ENCODE measurements at places on chromosomes 11 and 22.

DNA sequence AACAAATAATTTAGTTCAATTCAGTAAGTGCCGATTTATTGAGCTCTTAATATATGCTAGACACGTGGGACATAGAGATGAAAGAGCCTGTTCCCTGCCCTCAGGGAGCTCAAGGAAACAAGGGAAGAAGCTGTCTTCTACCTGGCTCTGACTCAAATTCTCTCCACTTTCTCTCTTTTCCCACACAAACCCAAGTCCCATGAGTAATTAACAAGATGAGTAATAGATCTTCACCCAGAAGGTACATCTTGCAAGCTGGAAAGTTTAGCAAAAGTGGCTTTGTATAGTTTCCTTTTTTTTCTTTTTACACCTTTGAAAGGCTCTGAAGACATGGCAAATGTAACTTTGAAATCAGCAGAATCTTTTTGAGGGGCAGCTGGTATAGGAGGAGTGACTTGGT lies 48.2 kb upstream of the CHST1 start:
- DNase-seq: no peak

GRCh38 chr11:71249301-71249700 lies 3.1 kb downstream of the SHANK2 start:
- DNase-seq: no peak

DNA sequence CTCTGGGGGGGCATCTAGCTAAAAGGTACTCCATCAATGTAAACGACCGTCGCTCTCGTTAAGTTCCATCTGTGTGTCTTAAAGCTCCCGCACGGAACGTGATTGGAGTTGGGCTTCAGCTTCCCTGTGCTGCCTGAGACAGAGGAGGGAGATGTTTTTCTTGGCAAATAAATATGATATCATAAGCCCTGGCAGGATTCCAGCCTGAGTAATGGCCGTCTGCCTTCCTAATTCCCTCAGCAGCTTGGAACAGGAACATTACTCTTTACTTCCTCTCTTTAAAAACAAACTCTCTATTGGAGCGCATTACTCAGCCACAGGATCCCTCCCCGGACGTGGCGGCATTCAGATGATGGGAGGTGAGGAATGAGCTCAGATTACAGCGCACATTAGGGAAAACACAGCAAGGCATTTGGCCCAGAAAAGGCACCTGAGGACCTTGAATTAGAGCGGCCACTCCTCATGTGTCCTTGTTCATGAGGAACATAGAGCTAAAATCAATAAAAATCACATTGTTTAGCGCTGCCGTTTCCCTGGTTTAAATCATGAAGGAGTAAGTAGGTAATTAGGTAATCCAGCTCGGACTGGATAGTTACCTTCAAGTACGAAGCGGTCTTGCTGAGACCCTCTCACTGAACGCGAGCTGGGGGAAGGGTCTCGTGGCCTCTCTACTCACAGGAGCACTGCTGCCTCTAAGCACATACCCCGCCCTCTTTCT lies 230.4 kb downstream of the ST3GAL4 start:
- DNase-seq: peak; percentile 70

DNA sequence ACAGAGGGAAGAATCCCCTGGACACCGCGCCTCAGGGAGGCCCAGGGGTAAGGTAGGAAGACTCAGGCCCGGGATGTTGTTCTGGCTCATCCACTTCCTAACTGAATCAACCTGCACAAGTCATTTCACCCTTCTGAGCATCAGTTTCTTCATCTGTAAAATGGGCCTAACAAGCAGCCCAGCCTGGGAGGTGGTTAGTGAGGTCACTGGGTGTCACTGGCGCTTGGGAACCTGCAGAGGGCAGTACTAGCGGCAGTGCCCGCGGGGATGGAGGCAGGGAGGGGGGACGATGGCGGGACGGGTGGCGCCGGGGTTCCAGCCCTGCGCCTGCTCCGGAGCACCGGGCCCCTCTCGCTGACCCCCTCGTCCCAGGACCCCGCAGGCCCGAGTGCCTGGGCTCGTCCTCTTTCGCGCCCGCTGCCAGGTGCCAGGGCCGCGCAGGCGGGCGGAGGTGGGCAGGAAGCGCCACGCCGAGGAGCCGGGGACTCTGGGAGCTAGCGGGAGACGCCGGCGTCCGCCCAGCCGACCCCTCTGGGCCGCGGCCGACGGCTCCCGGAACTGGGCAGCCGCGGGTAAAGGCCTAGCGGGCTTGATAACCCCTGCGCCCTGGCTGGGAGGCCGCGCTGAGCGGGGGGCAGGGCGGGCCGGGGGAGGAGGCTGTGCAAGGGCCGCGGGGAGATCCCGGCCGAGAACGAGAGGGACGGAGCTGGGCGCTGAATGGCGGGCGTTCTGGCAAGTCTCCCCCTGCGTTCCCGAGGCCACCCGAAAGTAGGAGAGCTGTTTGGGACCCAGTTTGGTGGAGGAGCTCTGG lies at the start of gene NLRX1:
Gene NLRX1 (plus strand): TSS at position 255 of the 811 bp plus-strand sequence. CDS start 2,679 bp downstream, outside the sequence.
- peak; percentile 10 for DNase-seq

All from NCI-H2081 treated with DMSO at 0.1 percent for 48 hours (cell line).